ENCODE measurements at places on chromosomes 13 and 19. TPM values are rescaled to one million over a fixed set of nuclear protein-coding genes. Genes with fewer than 3 reads are reported as not detected.

The HIPK4 gene
- polyA plus RNA-seq = 0.07 TPM

- no peak for DNase-seq
Measured at GRCh38 chr13:114174529-114174961, 4.5 kb upstream of the CFAP97D2 start.

GRCh38 chr13:23722726-23723453, 152.7 kb downstream of the TNFRSF19 start:
- DNase-seq = no peak

GRCh38 chr13:93549326-93550005, 322.9 kb downstream of the GPC6 start:
- DNase-seq = no peak

- DNase-seq = no peak
Measured at GRCh38 chr19:7982103-7982502, 23.3 kb downstream of the ELAVL1 start.

DNA sequence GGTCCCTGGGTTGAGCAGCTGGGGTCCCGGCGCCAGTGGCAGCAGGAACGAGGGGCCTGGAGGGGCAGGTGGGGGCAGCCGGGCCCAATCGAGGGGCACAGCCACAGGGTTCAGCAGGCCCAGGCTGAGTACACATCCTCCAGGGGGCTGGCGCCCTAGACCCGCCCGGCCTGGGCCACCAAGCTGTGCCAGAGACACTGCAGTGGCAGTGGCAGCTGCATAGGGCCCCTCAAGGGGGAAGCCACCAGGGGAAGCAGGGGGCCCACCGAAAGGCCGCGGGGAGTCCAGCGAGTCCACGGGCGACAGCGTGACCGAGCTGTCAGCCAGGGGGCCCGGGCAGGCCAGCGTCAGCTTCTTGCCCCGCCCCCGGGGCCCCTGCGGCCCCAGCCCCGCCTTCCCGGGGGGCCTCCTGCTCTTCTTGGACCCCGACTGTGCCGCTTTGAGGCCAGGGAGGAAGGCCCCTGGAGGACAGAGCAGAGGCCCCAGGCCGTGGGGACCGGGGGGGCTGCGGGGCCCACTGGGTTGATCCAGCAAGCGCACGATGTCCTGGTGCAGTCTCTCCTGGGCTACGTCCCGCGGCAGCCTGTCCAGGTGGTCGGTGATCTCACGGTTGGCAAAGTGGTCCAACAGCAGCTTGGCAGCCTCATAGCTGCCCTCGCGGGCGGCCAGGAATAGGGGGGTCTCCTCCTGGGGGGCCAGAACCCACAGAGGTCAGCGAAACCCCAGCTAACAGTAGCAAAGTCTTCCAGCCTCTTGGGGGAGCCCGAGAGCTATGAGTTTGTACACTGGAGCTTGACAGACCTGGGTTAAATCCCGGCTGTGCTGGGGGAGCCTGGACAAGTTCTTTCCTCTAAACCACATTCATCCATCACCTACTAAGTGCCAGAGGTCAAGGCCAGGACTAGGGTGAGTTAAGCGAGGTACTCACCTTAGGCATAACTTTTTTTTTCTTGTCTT, 39.5 kb downstream of the NOTCH3 start:
- DNase-seq = no peak

DNA sequence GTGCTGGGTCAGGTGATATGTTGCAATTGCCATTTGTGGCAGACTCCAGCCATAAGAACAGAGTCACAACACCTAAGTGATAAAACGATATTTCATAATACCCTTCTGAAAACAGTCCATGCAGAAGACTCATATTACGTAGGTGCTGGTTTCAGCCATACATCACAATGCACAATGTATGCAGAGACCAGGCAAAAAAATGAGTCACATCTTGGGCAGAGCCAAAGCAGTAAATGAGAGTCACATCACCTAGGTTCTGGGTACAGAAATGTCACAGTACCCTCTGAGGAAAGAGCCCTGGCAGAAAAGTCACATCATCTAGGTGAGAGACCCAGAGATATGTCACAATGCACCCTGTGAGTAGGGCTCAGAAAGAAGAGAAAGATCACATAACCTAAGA, 125.2 kb upstream of the ZNF91 start:
- no peak for DNase-seq

DNA sequence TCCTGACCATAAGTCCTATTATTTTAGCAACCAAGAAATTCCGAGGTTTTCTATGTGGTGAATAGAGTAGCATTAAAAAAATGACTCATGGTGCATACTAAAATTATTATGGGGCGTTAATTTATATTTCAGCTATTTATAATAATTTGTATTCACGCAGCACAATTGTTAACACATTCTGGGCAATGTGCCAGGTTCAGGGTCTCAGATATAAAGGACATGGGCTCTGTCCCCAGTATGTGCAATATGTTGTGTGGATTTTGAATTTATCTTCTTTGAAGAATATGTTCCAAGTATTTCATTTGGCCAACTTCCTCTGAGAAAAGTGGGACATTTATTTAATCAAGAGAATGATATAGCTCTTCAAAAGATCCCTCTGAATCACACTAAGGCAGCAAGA, 1434.7 kb upstream of the PRR20A start:
- no peak for DNase-seq
